CD4-positive, alpha-beta T cell treated with Interleukin-15 for 1 hour (primary cell): ENCODE measurements at places on chromosomes 12 and 14.

GRCh38 chr12:92519284-92519683 is 183.5 kb upstream of the PLEKHG7 start:
- DNase-seq, result no peak

GRCh38 chr12:90428465-90428864 is 526.5 kb downstream of the CCER1 start:
- DNase-seq, result no peak

DNA sequence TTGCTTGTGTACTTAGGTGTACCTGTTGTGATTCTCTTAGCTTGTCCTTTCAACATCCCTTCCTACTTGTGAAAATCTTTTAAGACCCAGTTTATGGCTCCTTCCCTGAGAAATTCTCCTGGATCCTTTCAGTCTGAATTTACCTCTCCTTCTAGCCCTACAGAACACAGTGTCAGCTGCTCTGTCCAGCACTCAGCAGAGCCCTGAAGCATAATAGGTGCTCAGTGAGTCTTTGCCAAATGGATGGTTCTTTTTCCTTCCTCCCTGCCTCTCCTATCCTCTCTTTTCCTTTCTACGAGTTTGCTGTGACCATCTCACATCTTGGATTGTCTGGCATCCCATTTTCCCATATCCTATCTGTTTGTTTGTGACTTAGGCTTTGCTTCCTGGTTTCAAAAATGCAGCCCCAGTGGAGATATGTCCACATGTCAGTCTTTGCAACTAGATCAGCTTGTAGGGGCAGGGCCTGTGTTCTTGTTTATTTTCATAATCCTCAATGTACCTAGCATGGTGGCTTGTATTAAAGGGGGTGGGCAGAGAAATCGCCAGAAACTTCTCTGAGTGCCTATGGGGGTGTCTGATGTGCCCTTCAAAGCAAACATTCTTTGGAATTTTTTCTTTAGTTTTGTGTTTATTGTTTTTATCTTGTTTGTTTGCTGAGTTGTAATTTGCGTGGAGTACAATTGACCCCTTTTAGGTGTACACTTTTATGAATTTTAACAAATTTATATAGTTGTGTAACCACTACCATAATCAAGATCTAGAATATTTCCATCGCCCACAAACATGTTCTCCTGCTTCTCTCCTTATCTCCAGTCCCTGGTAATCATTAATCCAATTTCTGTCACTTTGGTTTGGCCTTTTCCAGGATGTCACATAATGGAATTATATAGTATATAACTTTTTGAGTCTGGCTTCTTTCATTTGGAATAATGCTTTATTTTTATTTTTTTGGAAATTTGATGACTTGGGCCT is 62.8 kb downstream of the SMOC1 start:
- DNase-seq, result no peak

GRCh38 chr12:92769124-92769901 is 66.5 kb downstream of the PLEKHG7 start:
- DNase-seq, result no peak

DNA sequence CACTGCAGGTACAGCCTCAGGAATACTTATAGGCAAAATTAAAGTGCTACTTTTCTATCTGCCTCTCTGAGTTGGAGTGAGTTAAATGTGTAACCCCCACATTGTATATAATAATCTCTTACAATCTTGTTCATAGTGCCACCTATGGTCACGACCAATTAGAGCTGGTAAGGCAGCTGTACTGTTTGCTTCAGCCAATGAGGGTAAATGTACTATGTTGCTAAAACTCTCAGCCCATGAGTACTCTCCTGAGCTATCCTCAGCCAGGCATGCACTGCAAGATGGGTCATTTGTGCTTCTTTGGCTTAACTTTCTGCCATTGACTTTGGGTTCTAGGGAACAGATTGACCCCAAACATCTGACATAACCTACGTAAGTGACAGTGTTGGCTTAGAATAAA is 15.0 kb upstream of the MDM2 start:
- peak; percentile 42 for DNase-seq

- DNase-seq, result no peak
Observed at GRCh38 chr12:119602734-119603094, 9.1 kb downstream of the TMEM233 start.

GRCh38 chr12:25993901-25994651 is 35.6 kb downstream of the RASSF8 start:
- DNase-seq, result no peak

DNA sequence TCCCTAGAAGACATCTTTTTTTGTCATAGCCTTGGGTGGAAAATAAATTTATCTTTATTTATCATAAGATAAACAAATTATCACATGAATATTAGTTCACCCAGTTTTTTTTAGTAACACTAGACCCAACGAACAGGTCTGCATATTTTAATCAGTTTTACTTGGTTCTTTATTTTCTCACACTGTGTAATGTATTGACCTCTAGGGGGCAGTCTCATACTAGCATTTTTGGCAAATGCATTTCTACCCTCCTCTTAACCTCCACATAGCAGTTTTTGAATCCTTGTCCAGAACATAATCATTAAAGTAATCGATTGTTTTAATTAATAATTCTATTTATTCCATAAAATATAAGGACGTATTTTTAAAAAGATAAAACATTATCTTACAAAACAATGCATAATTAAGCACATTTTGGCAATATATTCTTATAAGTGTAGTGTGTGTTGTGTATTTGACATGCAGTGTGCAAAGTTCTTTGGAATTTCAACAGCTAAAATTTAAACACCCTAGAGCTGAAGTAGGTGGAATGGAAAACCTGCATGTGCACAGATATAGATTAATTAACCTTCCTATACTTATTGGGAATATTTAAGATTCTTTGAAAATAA is 31.6 kb upstream of the PTPRQ start:
- no peak for DNase-seq

- DNase-seq, result no peak
Observed at GRCh38 chr12:32240162-32240561, 133.5 kb downstream of the BICD1 start.

GRCh38 chr12:76180401-76181277 is 96.2 kb upstream of the NAP1L1 start:
- DNase-seq, result no peak

DNA sequence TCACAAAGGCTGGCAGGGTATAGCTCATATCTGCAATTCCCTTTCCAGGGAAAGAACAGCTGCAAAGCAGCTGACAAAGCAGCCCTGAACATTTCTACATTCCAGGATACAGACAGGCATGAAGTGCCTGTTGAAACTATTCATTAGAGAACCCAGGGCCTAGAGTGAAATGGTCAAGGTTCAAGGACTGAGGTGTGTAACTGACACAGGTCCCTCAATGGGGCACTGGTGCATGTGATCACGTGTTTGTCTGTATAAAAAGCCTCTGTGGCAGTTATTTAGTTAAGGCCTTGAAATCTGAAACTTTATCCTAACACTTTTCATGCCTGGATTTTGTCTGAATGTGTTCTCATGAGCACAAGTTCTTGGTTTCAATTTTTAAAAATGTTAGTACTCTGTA is 47.1 kb downstream of the GIT2 start:
- DNase-seq, result no peak

DNA sequence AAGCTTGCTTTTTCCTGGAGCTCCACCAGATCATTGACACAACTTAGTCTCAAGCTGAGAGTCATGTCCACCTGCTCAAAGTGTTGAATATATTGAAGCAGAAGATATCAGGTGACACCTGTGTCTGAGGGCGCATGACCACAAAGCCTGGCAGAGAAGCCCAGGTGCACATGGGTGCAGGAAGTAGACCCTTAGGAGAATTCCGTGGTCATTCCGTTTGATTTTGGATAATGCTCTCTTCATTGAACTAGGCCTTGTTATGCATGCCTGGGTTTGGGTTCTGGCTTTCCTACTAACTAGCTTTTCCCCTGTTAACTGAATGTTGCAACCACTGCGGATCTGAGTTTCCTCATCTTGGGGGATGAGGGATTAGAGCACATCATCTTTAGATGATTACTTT is 7.1 kb downstream of the ARHGDIB start:
- DNase-seq, result peak; percentile 47

GRCh38 chr12:40171501-40171900 is 53.3 kb upstream of the LRRK2 start:
- DNase-seq, result no peak

GRCh38 chr14:31207755-31208545 is at the start of gene HECTD1:
Gene HECTD1, minus strand, starts transcription at chr14:31207793. Its CDS starts 1,857 bp downstream, at chr14:31205936.
- DNase-seq, result peak; percentile 90

DNA sequence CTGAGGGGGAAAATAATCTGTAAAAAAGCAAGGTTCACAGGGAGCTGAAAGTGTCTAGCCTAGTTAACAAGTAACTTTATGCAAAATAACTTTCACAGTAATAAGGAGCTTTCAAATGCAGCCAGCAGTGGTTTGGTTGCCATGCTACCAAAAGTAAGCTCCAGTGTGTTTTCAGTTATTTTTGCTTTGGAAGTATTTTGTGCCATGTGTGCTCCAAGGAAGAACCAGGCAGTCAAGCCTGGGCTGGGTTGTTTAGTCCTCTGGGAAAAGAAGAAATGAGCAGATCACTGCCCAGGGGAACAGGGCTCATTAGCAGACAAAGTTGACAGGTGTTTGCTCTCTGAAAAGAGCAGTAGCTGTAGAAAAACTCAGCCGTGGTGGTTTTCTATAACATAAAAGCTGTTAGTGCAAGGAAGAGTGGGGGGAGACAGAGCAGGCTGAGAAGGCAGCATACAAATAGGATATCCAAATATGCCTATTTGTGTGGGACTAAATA is 92.8 kb upstream of the TMTC2 start:
- no peak for DNase-seq

DNA sequence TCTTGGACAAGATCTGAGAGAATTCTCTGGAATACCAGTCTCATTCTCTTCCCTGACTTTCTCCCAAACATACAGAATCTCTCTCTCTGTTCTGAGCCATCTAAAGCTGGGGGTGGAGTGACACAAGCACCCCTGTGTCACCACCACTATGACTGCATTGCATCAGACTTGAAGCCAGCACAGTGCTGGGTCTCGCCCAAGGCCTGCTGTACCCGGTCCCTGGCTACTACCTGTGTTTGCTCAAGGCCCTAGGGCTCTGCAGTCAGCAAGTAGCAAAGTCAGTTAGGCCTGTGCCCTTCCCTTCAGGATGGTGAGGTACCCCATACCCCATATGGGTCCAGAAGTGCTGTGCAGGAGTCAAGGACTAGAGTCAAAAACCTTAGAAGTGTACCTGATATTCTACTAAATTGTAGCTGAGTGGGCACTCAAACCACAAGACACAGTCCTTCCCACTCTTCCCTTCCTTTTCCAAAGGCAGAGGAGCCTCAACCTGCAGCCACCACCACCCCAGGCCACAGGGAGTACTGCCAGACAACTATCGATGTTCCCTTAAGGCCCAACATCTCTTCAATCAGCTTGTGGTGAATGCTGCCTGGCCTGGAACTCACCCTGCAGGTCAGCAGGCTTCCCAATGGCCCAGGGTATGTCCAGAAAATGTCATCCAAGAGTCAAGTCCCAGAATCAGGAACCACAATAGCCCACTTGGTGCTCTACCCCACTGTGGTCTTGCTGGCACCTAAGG is 21.2 kb upstream of the RDH16 start:
- DNase-seq, result no peak

DNA sequence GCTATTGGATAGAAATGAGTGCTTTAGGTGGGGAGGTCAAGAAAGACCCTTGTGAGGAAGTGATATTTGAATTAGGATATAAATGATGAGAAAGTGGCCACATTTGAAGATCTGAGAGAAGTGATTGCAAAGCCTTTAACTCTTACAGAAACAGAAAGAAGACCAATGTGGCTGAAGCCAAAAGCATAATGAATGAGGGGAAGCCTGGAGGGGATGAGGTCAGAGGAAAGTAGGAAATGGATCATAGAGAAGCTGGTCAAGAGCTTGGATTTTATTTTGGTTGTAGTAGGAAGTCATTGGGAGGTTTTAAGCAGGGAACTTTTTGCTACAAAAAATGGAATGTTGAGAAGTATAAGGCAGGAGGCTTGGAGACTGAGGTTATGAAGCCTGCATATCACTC is 3.5 kb upstream of the GYS2 start:
- DNase-seq, result no peak

GRCh38 chr12:47894652-47895051 is 10.1 kb downstream of the VDR start:
- no peak for DNase-seq

DNA sequence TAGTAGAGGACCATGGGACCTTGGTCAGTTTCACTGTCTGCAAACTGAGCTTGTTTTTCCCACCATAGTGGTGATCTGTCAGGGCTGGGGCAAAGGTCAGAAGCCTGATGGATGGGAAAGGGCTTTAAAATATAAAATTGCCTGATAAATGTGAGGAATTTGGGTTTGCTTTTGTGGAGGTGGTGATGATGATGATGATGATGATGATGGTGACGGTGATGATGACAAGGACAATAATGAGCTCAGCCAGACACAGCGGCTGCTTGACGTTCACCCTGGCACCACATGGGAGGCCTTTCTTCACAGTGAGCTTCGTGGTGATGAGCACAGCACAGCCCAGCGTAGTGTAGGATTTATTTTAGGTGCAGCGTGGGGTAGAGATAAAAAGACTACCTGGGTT is 243.7 kb downstream of the SLC41A2 start:
- DNase-seq, result no peak

GRCh38 chr14:50530794-50531365 is 1.5 kb downstream of the MAP4K5 start:
- DNase-seq, result no peak

DNA sequence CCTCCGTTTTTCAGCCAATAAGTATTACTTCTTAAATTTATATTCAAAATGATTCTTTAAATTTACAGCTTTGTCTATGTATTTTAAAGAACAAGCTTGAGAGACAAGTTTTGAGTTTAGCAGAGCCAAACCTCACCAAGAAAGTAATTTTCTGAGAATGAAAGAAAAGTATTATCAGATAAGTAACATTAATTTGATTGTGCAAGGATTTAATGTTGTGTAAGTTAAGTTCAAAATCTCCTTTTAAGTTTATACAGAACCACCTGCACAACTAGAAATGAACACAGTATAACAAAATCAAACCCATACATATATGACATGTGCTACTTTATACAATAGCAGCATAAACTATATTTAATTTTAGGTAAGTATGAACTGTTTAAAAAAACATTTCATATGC is 63.5 kb downstream of the SYT10 start:
- DNase-seq, result no peak

DNA sequence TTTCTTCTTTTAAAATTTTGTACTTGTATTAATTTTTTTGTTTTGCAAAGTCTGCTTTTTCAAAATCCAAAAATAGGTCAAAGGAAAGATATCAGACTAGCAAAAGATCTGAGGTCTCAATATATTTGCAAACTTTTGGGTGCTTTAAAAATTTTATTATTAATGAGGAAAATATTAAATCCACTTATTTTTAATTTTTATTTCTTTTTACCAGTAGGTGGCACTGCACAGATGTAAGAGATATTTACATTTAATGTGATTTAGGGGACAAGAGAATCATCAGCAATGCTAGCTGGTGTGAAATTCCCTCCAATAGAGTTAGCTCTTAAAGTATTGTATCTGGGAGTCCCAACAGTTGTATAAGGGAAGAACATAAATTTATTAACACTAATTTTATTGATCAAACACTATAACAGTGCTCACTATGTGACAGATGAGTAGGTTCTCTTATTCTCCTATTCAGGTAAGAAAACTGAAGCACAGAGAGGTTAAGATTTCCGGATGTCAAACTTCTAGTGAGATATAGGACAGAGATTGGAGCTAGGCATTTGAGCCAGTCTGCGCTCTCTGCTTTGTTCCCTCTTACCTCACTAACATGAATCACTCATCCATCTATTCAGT is 30.5 kb downstream of the ALX1 start:
- no peak for DNase-seq

- DNase-seq, result no peak
Observed at GRCh38 chr12:52226446-52226845, 6.6 kb upstream of the KRT7 start.
